H1 (cell line): ENCODE measurements at places on chromosomes 2 and 18. TPM values are rescaled to one million over a fixed set of nuclear protein-coding genes. Genes with fewer than 3 reads are reported as not detected.

DNA sequence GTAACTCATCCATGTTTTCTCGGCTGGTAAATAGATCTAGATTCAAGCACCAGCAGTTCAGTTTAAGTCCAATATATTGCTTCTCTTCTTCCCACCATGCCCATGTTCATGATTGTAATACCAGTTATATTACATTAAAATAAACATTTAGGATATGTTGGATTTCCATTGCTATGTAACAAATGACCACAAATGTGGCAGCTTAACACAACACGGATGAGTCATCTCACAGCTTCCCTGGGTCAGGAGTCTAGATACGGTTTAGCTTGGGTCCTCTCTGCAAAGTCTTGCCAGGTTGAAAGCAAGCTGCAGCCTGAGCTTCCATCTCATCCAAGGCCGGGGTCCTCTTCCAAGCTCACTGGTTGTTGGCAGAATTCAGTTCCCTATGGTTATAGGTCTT lies 39.4 kb upstream of the SMAD2 start:
- no peak for DNase-seq

- no peak for DNase-seq
Measured at GRCh38 chr2:36352701-36353100, 2.9 kb upstream of the CRIM1 start.

SIX2 gene
- 0.84 and 1.0 TPM in 2 replicates for total RNA-seq

XDH gene
- total RNA-seq: 0.98 and 1.2 TPM in 2 replicates

MOCOS gene
- total RNA-seq: 5.8 and 6.5 TPM in 2 replicates
